ENCODE measurements at places on chromosomes 5 and 9. TPM values are rescaled to one million over a fixed set of nuclear protein-coding genes. Genes with fewer than 3 reads are reported as not detected.

The ARL10 gene
- 22.3 TPM for total RNA-seq

The ZNF462 gene
- 0.16 TPM for total RNA-seq

The PRSS3 gene
- not detected for total RNA-seq

DNA sequence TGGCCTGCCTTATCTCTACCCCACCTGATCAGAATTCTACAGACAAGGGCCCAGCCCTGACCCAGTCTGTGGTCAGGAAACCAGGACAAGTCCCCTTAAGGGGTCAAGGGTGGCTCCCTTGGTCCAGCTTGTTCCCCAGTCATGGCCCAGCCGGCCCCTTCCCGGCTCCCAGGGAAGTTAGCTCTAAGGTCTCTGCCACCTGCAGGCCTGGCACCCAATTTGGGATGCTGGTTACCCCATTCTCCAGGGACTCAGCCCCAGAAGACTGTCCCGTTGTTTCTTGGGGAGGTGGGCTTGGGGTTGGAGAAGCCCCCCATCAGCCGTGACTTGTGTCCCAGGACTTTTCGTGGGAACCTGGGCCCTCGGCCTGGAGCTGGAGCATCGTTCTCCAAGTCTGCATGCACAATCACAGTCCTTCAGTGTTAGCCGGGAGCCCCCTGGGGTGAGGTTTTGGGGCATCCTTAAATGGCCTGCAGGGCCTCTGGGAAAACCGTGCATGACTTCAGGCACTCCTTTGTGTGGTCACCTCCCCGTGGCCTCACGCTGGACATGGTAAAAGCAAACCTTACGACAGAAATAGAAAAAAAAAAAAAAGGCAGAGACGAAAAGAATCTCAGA, 150.8 kb upstream of the PHYKPL start:
- no peak for DNase-seq

GRCh38 chr9:68978066-68978465, 35.8 kb downstream of the PRKACG start:
- DNase-seq = no peak

GRCh38 chr9:93082841-93083411, 13.1 kb upstream of the CARD19 start:
- DNase-seq = no peak

The SLC4A9 gene
- not detected for total RNA-seq

- DNase-seq = no peak
Observed at GRCh38 chr5:163766936-163767670, 261.7 kb downstream of the MAT2B start.

All from activated T-helper 1 cell treated with anti-CD3 and anti-CD28 coated beads, Interleukin-12 subunit alpha, Interleukin-12 subunit beta, Interleukin-2, Interleukin-4 antibody, amounts not matched to agents 30 ng/mL and 10 ng/mL and 1 ng/mL, durations not matched to agents 14 hours and 24 hours and 36 hours (primary cell).